NCI-H510A treated with DMSO at 0.1 percent for 48 hours (cell line): ENCODE measurements at places on chromosomes 1 and 21.

DNA sequence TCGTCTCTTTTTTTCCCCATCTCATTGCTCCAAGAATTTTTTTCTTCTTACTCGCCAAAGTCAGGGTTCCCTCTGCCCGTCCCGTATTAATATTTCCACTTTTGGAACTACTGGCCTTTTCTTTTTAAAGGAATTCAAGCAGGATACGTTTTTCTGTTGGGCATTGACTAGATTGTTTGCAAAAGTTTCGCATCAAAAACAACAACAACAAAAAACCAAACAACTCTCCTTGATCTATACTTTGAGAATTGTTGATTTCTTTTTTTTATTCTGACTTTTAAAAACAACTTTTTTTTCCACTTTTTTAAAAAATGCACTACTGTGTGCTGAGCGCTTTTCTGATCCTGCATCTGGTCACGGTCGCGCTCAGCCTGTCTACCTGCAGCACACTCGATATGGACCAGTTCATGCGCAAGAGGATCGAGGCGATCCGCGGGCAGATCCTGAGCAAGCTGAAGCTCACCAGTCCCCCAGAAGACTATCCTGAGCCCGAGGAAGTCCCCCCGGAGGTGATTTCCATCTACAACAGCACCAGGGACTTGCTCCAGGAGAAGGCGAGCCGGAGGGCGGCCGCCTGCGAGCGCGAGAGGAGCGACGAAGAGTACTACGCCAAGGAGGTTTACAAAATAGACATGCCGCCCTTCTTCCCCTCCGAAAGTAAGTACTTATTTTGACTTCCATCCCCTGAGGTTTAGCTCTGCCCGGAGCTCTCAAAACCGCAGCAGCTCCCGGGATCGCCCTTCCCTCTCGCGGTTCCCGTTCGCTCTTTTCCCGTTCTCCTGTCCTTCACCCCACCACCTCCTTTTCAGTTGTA lies 1.5 kb downstream of the TGFB2 start:
- no peak for DNase-seq

GRCh38 chr21:36628761-36629460 lies 70.0 kb upstream of the SIM2 start:
- no peak for DNase-seq

- DNase-seq = no peak
These were observed 21.8 kb downstream of the LRRC3 start for GRCh38 chr21:44477131-44477530.

DNA sequence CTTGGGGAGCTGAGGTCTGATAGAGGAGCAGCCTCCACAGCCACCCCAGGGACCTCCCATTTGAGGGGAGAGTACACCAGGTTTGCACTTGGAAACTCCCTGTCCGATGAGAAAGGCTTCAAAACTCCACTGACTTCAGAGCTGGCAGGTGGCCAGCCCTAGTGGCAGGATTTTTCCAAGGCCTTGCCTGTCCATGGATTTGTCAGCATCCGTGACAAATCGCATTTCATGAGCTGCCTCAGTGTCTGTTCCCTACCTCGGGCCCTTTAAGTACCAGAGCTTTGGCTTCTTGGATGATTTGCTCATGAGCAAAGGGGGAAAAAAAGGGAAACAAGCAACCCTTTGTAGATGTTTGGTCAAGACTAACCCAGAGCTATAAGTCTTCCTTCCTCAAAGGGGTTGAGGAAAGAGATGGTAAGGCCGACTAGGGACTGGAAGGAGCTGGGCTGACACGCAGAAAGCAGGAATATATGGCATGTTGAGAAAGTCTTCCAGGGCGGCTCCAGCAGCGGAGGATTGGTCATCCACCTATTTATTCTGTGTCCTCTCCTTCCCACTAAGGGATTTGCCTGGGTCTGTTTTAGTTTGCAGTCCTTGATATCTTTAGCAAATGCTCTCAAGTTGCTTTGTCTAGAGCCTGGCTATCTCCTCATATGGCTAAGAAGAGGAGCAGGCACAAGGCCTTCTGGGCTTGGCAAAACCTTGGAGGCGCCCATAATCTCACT lies 2.7 kb upstream of the HSPG2 start:
- peak; percentile 21 for DNase-seq

DNA sequence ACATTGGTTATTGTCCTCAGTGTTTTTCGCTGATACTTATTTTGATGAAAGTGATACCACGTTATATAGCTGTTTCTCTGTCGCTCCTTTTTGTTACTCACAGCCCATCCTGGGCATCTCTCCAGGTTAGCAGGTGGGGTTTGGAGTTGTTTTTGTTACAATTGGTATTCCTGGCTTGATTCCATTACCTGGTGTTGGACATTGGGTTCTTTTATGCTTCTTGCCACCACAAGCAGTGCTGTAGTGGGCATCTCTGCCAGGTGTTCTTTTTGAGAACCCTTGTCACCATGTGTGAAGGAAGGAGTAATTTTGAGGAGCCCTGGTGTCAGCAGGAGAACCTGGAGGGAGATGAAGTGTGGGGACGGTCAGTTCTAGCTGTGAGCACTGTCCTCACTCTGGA lies 47.5 kb upstream of the PWP2 start:
- DNase-seq = no peak

DNA sequence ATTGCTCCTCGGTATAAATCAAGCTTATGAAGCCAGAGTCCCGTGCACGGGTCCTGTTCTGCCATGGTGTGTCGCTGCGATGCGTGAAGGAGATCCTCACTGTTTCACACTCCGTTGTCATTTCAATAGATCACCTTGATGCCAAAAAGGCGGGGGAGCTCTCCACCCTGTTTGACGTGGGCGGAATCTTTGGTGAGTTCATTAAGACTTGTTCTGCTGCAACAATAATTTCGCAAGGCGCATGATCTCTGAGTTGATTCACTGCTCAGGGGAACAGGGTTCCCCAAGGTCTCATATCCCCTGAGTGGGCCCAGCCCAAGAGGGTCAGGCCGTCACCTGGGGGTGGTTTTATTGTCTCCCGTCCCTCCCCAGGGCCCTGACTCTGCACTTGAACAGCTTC lies 50.0 kb downstream of the SLC37A1 start:
- no peak for DNase-seq

- no peak for DNase-seq
These were observed 2.8 kb downstream of the TAL1 start for GRCh38 chr1:47229031-47229885.

DNA sequence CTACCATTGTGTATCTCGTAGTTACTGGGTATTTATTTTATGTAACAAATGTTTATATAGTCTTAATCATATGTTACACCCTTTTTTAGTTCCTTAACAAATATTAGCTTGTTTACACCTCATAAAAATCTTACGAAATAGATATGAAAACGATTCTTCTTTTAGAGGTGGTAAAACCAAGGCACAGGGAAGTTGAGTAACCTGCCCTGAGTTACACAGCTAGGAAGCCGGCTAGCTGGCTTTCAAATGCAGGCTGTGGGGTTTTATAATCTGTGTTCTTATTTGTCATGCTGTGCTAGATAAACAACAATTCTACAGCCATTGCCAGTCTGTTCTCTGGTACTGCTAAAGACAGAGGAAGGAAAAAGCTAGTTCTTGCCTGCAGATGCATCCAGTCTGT lies 109.6 kb downstream of the NOS1AP start:
- no peak for DNase-seq

DNA sequence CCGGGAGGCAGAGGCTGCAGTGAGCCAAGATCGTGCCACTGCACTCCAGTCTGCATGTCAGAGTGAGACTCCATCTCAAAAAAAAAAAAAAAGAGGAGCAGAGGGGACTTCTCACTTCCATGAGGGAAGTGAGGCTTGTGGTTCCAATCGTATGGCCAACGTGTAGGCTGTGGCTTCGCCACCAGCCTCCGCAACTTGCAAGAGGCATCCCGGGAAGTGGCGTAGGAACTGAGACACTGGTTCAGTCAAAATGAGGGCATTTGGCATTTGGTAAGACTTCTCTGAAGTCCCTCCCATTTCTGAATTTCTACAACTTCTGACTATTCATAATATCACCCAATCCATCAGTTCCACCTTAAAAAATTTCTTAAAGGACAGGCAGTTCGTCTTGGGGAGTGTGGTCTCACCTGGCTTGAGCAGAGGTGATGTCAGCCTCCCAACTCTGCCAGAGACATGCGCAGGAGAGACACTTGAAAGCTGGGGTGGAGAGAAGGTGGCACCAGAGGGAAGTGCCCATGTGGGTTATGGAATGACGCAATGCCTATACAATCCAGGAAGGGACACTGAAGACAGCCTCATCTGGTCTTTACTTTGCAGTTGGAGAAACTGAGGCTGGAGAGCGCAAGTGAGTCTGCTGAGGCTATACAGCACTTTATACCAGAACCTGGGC lies 17.2 kb downstream of the KAZN start:
- no peak for DNase-seq
